Kidney (tissue), 22 donors: ENCODE measurements at places on chromosomes 1 and 21. TPM values are rescaled to one million over a fixed set of nuclear protein-coding genes. Genes with fewer than 3 reads are reported as not detected.

Gene PEAR1
- polyA plus RNA-seq = 4.5 TPM

Gene RNF186
- 111 TPM for polyA plus RNA-seq

GRCh38 chr1:3942416-3943122 is 42.5 kb upstream of the C1orf174 start:
- no peak for DNase-seq

- no peak for DNase-seq
These were observed 45.3 kb downstream of the PIK3CD start for GRCh38 chr1:9696793-9697192.

DNA sequence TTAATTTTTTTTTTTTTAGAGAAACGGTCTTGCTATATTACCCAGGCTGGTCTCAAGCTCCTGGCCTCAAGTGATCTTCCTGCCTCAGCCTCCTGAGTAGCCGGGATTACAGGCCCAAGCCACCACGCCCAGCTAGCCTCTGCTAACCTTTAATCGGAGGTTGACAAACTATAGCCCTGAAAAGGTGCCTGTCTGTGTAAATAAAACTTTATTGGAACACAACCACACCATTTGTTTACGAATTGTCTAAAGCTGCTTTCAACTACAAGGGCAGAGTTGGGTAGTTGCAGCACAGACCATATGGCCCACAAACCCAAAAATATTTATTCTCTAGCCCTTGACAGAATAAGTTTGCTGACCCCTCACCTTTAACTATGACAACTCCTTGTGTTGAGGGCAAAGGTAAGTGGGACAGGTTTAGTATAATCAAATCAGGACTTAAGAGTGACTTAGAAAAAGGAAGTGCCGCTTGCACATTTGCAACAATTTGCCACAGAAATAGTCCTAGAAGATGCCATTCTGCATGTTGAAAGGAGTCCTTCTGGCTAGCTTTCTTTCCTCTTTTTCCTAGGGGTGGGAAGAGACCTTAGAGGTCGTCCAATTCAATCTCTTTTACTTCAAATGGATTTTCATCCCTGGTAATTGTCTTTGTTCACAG is 16.4 kb downstream of the RGS8 start:
- DNase-seq = no peak

GRCh38 chr1:150578272-150579109 is 919 bp downstream of the MCL1 start:
- DNase-seq = peak; percentile 79

- no peak for DNase-seq
These were observed 32.6 kb downstream of the LRP8 start for GRCh38 chr1:53295295-53295694.

DNA sequence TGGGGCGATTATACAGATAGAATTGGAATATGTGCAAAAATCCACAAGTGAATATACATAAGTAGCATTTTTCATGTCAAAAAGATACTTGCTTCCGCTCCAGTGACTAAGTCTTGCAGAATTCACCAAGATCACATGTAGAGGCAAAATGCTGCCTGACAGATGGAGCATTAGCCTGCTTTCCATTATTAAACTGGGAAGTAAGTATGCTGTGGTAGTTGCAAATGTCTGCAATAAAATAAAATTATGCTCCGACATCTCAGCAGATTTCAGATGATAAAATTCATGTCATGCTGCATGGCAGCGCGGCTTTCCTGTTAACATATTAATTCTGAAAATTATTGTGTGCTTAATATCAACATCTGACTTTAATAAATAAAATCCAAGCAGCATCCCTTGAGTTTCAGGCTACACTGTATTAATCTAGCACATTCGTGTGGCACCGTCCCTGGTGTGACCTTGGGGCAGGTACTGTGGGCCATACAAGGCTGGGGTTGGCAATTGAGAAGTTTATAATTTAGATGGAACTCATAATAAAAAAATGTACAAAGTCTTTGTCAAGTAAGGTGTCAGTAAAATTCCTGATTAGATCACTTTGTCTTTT is 366.4 kb upstream of the ZP4 start:
- no peak for DNase-seq

- DNase-seq = no peak
These were observed 502.2 kb downstream of the AJAP1 start for GRCh38 chr1:5156416-5157120.

DNA sequence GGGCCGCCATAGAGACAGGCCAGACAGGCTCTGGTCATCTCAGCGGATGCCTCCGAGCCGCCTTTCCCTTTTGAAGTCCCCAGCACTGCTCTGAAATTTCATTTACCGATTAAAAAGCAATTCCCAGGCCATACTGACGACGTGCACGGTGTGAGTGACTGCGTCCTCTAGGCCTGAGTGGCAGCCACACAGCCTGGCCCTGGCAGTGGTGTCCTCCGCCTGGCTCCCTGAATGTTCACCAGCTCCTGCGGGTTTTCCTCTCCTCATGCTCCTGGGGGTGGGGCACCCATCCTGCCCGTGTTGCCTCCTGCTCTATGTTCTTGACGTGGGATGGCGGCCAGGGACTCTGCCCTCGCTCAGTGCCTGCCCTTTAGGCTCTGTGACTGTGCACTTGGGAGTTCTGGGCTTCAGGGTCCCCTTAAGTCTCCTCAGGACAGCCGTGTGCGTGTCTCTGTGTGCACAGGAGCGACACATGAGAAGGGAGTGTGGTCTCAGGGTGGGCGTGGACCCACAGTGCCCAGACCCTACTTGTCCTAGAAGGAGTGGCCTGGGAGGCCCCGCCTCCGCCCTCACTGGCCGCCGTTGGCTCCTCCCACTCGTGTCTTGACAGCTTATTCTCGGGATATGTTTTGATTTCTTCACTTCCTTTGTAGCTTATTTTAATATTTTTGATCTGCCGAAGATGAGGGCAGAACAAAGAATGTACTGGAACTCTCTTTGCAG is 3.6 kb downstream of the SKI start:
- DNase-seq = peak; percentile 79

GRCh38 chr1:46512792-46513190 is 23.2 kb downstream of the DMBX1 start:
- DNase-seq = no peak

DNA sequence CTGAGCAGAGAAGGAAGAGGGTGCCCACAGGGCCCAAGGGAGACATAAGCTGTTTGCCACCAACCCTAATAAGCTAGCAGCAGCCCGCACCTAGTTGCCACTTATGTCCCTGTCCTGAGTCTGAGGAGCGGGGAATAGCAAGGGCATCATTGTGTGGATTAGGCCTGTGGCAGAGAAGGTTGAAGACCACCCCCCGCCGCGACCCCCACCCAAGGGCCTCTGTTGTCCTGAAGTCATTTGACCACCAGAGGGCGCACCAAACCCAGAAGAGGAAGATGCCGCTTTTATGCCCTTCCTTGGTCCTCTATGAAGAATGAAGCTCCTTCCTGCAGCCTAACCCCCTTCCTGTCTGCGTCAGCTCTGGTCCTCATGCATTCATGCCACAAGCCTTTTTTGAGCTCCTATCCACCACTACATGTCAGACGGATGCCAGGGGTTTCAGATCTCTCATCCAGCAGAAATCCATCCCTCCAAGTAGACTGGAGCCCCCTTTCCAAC is 16.6 kb downstream of the RHBG start:
- DNase-seq = peak; percentile 66

DNA sequence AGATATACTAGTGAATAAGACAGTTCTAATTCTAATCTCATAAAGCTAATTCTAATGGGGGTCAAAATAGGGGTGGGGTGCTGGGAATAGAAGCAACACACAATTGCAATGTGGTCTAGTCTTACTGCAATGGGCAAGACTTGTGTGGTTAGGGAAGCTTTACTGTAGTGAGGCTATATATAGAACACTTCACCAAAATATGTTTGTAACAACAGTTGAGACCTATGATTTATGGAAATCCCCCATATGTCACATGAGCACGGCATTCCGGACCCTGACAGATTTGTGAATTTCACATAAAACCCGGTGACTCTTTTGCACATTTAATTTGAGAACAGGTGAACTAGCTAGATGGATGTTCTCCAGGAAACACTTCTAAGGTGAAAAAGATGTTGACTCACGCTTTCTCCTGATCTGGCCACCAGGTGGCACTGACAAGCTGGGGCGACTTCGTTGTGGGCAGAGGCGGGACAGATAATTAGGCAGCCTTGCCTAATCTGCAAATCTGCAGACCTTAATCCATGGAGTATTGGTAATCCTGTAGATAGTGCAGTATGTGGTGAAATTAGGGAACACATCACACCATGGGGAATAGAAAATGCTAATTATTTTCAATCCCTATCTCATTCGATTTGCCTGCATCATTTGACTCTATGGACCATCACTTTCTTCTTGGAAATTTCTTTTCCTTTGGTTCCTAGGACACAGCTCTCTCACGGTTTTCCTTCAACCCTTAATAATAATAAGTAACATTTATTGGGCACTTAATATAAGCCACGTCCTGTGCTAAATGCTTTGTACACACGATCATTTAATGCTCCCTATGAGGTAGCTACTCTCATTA is 37.7 kb downstream of the KIAA0040 start:
- peak; percentile 62 for DNase-seq
